NB4 (cell line): ENCODE measurements at places on chromosomes 7 and 10.
A peak's percentile ranks its signal among the peaks of the same experiment; 100 is the strongest.

GRCh38 chr7:157625973-157626742 is 289.4 kb downstream of the DNAJB6 start:
- peak; percentile 45 for DNase-seq

DNA sequence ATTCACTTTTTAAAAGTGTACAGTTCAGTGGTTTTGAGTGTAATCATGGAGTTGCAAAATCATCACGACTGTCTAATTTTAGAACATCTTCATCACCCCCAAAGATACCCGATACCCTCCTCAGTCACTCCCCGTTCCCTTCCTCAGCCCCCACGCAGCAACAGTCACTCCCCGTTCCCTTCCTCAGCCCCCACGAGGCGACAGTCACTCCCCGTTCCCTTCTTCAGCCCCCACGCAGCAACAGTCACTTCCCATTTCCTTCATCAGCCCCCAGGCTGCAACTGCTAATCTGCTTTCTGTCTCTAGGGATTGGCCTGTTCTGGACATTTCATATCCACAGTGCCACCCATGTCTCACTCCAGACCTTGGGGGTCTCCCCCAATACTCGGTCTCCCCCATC is 161.6 kb upstream of the PPP2R2D start:
- DNase-seq = peak; percentile 74

DNA sequence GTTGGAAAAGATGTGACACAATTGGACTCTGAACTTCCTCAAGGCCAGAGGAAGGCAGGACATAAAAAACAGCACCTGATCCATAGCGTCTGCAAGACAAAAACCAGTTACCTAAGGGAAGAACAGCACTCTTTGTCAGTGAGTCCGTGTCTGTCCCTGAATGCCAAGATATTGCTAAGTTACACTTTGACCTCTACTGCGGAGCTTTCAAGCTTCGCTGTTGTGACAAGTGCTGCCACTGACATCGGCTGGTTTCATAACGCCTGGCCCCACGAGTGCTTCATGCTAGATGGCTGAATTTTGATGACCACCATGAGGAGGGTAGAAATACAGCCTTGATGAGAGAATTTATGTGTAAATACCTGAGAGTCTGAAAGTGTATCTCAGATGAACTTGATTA is 49.7 kb upstream of the JAZF1 start:
- no peak for DNase-seq

DNA sequence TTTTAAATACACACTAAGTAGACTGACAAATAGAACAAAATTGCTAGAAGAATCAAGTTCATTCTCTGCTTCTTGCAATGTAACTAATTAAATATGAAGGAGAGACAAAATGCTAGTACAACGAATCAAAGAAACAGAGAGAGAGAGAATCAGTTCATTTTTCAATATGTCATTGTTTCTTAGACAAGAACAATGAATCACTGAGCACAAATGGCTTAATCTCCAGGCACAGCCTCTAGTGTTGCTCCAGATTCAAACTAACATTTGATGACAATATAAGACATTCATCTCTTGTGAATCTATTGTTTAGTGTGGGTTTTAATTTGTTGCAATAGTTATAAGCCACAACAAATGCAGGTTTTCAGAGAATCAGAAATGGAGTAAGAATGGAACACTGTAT is 357.4 kb upstream of the TMEM229A start:
- no peak for DNase-seq

DNA sequence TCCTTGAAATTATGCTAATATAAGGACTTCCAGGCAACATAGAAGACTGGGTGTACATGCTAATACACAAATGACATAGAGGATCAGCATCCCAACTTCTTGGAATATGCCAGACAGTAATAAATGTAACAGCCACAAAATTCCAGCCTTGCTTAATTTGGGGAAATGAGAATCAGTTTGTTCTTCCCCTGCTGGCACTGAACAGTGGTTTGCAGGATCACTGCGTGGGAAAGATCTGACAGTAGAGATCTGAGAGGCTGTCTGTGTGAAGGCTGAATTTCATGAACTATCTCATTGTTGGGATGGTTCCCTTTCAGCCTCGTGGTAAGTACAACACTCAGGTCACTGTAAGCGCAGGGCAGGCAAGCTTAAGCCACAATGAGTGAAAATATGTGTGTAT is 1078.0 kb downstream of the LRMDA start:
- no peak for DNase-seq

- no peak for DNase-seq
Observed at GRCh38 chr10:129608653-129609052, 141.6 kb downstream of the MGMT start.

GRCh38 chr7:157318015-157318706 is 18.6 kb upstream of the DNAJB6 start:
- DNase-seq = peak; percentile 84

DNA sequence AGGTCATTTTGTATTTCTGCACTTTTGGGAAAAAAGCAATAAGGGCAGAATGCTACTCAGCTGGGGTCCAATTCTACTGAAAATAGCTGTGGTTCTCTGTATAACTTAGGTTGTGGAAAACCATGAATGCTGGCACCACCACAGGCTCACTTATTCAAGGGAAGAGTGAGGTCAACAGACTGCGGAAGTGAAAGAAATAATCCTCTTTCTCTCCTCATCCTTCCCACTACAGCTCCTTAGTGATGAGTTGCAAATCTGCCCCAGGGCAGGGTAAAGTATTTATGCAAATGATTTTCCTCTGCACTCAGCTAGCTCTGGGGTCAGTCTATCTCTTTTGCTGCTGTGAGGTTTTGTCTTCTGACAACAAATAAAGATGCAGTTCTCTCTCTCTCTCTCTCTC is 74.1 kb upstream of the PTPRZ1 start:
- DNase-seq = no peak

- no peak for DNase-seq
Observed at GRCh38 chr7:119748991-119749390, 524.0 kb upstream of the KCND2 start.

DNA sequence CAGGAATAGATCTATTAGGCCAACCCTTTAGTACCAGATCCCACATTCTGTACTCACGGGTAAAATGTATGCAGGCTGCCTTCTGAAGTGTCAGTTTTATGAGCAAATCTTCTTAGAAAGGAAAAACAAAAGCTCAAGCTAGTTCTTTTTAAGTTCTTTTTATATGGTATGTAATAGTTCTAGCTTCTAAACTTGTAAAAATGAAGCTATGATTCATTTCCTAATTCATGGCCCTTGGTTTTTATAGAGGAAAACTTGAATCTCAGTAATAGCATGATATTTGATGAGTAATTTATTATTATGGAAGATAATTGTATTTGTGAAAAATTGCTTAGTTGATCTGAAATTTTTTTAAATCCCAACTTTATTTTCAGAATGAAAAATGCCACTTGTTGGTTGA is 54.3 kb downstream of the SLK start:
- DNase-seq = no peak

DNA sequence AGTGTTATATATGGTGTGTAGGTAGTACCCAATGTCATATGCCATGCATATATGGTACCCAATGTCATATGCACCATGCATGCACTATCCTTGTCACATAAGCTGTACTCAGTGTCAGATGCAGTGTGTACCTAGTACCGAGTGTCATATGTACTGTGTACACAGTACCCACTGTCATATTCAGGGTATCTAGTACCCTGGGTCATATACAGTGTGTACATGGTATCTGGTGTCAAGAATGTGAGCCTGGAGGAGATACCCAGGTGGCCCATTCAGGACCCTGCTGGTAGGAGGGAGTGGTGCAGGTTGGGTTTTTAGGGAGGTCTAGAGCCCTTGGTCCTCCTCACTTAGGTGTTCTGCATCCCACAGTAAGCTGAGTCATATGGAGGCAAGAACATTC is 1.8 kb downstream of the ZMYND11 start:
- peak; percentile 59 for DNase-seq

DNA sequence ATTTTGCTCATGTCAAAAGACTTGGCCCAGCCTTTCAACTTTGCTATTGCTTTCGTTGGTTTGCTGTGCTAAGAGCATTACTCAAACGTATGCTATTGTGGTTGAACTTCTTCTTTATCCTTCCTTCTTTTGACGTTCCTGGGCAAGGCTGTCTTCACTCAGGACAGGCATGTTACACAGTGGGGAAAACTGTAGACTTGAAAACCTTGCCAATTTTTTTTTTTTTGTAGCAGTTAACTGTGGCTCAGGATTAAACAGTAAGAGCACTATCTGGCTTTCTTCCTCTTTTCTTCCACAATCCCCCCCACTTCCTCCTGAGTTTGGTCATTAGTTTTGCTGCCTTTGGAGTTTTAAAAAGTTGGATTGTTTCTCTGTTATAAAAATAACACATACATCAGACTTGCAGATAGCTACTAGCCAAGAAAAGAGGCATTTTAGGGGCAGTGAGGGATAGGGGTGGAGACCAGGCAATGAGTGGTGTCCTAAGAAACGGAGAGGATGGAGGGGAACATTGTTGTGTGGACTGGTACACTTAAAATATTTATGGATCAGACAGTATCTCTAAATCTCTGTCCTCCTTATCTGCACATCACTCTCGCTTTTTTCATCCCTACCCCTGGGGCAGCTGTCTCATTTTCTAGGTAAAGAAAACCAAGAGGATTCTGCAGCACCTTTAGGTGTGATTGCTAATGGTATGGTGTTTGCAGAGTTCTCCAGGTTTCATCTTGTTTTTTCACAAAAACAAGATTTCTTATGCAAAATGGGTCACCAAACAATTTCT is 181.7 kb downstream of the LRMDA start:
- DNase-seq = peak; percentile 83

- no peak for DNase-seq
Observed at GRCh38 chr10:45657033-45657926, 15.3 kb downstream of the ZFAND4 start.

- no peak for DNase-seq
Observed at GRCh38 chr7:73901823-73902597, 41.1 kb downstream of the TMEM270 start.

GRCh38 chr7:99669782-99670181 is 10.0 kb downstream of the CYP3A5 start:
- no peak for DNase-seq

- no peak for DNase-seq
Observed at GRCh38 chr7:47763063-47763974, 181.4 kb upstream of the TNS3 start.

DNA sequence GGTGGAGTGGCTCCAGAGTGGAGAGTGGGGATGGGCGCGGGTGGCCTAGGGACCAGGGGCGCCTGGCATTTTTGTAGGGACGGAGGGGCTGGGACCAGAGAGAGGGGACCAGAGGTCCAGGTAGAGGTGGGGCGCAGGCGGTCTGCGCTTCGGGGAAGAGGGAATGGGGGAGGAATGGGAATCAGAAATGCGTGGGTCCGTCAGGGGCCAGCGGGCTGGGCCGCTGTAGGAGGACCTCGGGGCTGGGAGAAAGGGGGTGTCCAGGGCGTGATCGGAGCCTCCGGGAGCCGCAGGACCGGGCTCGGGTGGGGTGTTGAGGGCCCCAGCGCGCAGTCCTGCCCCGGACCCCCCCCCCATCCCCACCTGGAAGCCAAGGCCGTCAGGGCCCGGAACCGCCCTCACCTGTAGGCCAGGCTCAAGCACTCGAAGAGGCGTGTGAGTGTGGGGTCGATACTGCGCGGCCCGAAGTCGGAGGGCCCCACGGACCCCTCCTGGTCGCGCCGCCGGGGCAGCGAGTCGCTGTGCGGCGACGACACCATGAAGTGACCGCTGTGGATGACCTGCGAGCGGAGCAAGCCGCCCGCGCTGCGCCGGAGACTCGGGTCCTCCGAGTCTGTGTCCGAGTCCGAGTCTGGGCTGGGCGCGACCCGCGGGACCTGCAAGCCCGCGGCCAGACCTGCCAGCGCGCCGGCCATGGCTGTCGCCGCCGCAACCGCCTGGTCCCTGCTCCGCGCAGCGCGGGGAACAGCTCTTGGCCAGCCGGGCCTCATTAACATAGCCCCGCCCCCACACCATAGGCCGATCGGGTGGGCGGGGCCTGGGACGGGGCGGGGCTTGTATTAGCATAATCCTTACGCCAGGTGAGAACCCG is at the start of gene MLXIPL:
MLXIPL (minus strand) TSS at position 725 of the 871 bp plus-strand sequence; CDS start at position 695, 30 bp downstream.
- DNase-seq = no peak

DNA sequence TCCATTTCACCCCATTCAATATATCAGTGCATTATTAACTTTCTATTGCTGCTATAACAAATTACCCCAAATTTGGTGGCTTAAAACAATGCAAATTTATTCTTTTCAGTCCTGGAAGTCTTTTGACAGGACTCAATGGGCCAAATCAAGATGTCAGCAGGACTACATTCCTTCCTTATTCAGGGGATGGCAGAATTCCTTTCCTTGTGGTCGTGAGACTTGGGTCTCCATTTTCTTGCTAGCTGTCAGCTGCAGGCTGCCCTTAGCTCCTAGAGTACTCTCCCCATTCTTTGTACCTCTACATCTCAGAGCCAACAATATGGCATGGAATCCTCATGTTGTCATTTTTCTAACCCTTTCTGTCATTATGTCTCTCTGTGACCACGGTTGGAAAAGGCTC is 310.6 kb downstream of the HDAC9 start:
- DNase-seq = no peak

GRCh38 chr10:77400033-77400432 is 237.6 kb downstream of the KCNMA1 start:
- DNase-seq = no peak

GRCh38 chr7:67435894-67436535 is 439.4 kb downstream of the TYW1 start:
- DNase-seq = no peak

DNA sequence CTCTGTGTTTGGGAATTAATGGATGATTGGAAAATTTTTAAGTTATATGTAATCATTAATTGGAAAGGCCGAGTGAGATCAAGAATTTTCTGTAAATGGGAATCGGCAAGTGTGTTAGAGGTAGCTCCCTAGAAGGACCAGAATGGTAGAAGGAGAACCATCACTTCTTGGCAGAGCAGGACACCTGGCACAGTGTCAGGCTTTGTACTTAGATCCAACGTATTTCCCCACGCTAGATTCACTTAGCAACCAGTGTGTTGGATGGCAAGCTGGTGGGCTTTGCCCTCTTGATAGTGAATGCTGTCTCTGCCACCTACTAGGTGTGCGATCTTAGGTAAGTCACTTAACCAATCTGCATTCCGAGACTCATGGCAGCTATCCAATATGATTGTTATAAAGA is 107.8 kb upstream of the ZNF438 start:
- DNase-seq = no peak

DNA sequence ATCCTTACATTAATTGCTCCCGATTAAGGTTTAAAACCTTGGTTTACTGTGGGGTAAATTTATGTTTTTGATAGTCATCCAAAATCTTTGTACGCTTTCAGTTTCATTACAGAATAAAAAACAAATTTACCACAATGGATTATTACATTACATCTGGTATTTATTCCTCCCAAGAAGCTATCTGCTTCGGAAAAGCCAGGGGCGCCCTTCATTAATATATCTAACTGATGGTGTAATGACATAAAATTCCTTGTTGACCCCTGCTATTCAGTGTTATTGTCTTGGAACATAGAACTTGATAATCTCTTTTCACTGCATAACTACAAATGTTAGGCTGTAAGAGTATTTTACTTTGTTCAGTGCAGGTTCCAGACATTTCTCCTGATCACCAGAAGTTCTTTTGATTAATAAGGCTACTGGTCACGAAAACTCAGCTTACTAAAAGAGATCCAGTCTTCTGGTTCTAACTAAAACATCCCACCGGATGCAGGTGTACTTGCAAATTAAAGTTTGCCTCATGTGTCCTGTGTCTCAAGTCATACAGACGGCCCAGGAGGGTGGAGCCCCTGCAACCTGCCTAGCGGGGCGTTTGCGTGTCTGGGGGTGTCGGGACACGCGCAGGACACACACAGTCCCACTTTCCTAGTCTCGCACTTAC is 581 bp upstream of the GLCCI1 start:
- DNase-seq = no peak

GRCh38 chr7:26369593-26369992 is 77.9 kb downstream of the SNX10 start:
- peak; percentile 76 for DNase-seq

GRCh38 chr7:151795168-151795811 is 81.6 kb downstream of the PRKAG2 start:
- no peak for DNase-seq

GRCh38 chr7:73382934-73383503 is 50.6 kb upstream of the FZD9 start:
- peak; percentile 66 for DNase-seq
